RPMI7951 (cell line): ENCODE measurements at places on chromosomes 12 and 14. TPM values are rescaled to one million over a fixed set of nuclear protein-coding genes. Genes with fewer than 3 reads are reported as not detected.

DNA sequence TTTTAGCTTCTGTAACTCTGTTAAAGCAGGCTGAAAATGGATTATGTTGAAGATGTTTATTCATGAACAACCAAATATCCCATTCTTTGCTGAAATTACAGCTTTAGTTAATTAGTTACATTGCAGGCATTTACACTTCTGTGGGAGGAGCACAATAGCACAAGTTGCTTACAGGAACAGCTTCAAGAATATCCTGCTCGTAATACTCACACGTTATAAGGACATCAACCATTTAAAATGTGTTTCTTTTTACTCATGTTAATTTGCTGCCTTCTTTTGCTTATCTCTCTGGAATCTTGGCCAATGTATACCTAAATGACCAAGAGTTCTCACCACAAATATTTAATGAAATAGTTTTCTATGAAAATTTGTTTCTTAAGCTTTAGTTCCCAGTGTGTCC, 305.2 kb upstream of the SYT1 start:
- no peak for DNase-seq

- DNase-seq: no peak
These were observed 445.7 kb downstream of the TMTC2 start for GRCh38 chr12:83132360-83132759.

Gene MSI1
- total RNA-seq: not detected in 2 replicates

Gene FBLN5
- total RNA-seq: under 0.01 TPM in 1 of 2 replicates, not detected in the other

DNA sequence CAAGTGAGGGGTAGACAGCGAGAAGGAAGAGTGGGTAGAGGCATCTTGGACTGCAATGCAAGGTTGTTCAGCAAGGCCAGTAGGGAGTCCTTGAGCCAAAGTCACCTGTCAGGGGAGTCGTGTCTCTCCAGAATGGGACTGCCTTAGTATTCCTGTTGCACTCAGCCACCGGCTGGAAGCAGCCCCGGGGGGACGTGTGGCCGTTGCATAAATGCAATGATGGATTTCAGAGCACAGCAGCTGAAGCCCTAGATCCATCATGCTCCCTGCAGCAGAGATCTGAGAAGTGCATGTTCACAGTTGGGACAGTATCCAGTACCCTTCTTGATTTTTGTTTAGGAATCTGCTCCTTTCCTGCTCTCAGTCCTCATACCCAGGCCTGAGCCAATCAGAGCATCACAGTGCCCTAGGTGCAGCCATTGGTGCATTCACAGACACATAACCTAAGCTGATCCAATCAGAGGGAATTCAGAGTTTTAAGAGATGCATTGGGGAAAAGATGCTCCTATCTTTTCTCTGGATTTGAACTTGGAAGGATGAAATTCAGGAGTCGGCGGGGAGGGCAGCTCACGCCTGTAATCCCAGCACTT, 62.9 kb downstream of the HSPB8 start:
- DNase-seq: no peak

DNA sequence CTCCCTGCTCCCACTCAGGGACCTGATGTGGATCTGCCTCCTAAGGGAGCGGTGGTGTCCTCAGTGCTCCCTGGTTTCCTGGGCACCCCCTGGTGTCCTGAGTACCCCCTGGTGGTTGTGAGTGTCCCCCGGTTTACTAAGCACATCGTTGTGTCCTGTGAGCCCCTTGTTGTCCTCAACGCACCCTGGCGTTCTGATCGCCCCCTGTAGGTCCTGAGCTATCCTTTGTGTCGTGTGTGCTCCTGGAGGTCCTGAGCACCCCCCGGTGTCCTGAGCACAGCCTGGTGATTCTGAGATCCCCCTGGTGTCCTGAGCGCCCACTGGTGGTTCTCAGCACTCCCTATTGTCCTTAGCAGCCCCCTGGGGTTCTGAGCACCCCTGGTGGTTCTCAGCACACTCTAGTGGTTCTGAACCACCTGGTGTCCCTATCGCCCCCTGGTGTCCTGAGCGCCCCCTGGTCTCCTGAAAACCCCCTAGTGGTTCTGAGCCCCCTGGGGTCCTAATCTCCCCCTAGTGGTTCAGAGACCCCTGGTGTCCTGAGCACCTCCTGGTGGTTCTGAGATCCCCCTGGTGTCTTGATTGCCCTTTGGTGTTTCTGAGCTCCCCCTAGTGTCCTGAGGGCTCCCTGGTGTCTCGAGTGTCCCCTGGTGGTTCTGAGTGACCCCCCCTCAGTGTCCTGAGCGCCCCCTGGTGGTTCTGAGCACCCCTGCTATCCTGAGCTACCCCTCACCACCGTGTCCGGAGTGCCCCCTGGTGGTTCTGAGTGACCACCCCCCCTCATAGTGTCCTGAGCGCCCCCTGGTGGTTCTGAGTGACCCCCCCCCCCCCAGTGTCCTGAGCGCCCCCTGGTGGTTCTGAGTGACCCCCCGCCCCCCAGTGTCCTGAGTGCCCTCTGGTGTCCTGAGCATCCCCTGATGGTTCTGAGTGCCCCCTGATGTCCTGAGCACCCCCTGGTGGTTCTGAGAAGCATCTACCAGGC, 615.1 kb downstream of the TMEM121 start:
- DNase-seq: no peak

Gene ALDH2
- 0.36 TPM in 1 of 2 replicates, not detected in the other for total RNA-seq
